Stimulated activated CD4-positive, alpha-beta T cell treated with anti-CD3 and anti-CD28 coated beads, Interleukin-4, amount 100 ng/mL, for 1 hour (primary cell): ENCODE measurements at places on chromosomes 7 and 10.

DNA sequence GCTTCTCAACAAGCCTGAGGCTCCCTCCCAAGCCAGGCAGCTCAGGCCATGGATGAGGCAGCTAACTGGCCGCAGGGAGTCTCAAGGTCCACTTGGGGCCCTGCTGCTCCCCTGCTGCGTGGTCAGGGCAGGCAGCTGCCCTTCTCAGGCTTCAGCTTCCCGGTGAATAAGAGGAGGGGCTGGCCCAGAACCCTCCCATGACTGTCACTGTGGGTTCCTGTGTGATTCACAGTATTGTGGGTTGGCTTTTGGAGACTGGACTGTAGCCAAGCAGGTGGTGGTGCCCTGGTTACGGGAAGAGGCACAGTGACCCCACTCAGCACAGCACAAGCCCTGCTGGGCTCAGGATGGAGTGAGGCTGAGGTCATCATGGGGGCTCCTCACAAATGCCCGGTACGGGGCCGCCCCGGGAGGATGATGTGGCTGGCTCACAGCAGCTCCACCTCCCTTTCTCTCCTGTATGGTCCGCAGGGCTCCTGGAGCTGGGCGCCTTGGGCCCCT lies 189.8 kb downstream of the HECW1 start:
- no peak for DNase-seq

- DNase-seq, result no peak
Measured at GRCh38 chr7:12716722-12717121, 29.3 kb downstream of the ARL4A start.

GRCh38 chr7:135798095-135798494 lies 49.5 kb upstream of the FAM180A start:
- no peak for DNase-seq

GRCh38 chr7:151102991-151103390 lies 16.7 kb downstream of the AGAP3 start:
- no peak for DNase-seq

DNA sequence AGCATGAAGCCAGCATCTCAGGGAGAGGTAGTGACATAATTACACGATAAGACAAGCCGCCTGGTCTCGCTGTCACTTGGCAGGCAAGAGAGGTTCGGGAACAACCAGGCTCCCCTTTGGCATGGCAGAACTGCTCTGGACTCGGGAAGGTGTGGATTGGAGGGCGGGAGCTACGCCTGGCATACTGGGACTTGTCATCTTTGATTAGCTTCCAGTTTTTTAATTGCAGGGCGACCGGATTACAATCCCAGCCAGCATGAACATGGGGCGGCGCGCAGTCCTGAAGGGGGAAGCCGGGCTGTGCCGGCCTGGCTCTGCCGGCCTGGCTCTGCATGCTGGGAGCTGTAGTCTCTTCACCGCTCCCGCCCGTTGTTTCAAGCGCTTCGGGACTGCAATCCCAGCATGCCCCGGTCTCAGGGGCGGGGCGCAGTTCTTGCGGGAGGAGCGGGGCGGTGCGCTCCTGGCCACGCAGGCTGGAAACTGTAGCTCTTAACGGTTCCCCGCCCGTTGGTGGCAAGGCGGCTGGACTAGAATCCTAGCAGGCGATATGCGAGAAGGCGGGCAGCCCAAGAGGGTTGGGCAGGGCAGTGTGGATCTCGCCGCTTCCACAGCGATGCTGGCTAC lies 45.5 kb upstream of the ZNF716 start:
- no peak for DNase-seq

DNA sequence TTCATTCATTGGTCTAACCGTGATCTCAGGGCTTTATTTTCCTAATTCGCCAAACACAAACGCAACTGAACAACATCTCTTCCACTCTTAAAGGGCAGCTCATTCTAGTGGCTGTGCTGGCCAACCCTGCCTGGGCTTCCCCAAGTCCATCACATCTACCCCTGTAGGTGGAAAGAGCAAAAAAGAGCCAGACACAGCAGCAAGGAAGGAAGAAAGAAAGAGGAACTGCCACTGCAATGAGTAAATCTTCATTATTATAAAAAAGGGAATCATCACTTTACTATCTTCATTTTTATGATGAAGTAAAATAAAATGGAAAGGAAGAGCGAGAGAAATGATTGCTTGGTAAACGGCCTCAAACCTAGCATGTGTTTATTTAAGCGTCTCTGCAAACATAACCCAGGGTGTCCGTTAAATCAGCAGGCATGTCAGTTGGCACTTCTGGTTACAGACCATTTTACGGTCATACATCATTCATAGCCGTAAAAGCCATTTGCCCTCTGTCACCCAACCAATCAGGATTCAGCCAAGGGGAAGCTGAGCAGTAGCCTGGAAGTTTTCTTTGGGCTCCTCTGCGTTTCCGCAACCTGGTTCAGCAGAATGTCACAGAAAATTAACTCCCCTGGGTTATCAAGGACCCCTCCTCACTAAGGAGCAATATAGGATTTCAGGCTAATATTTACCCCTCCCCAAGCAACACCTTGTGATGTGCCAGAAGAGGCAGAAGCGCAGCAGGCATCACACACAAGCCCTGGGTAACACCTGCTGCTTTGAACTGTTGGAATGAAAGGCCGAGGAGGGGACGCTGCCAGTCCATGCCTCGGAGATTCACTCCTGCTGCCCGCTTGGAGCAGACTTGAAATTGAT lies 234.0 kb downstream of the SNX10 start:
- DNase-seq, result no peak

DNA sequence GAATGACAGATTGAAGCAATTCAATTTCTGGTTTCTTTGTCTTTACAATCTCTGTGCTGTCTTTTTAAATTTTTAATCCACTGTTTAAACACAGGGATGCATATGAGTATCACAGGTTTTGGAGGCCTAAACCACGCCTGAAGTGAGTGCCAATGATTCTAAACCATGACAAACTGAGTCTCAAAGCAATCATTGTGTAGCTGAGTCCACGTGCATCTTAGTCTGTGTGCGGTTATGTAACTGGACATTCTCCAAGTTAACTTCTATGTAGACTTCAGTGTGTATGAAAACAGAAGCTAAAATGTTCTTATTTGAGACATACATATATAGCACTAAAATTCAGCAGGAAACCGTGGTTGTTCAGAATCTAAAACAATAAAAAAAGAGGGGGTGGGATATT lies 79.3 kb upstream of the ST8SIA6 start:
- no peak for DNase-seq

GRCh38 chr10:18479502-18479901 lies 171.9 kb downstream of the NSUN6 start:
- no peak for DNase-seq

DNA sequence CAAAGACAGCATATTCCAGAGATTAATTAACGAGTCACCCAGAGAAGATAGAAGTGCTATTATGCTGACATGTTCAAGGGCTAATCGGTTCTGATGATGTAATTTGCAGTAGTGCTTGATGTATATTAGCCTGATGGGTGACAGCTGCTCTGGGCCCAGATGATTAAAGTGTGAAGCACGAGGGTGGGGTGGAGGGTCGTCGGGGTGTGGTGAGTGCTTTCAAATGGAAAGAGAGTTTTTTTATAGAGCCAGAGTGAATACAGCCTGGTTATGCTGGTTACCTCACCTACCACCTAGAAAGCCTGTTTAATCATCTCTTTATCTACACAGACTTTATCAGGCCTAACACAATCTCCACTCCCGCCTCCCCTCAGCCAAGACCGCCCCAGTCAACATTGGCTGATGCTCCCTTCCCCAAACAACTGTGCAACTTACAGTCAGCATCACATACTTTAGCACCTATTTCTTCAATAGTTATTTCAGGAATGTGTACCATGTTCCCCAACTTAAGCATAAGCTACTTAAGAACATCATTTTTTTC lies 11.5 kb upstream of the STN1 start:
- DNase-seq, result no peak

DNA sequence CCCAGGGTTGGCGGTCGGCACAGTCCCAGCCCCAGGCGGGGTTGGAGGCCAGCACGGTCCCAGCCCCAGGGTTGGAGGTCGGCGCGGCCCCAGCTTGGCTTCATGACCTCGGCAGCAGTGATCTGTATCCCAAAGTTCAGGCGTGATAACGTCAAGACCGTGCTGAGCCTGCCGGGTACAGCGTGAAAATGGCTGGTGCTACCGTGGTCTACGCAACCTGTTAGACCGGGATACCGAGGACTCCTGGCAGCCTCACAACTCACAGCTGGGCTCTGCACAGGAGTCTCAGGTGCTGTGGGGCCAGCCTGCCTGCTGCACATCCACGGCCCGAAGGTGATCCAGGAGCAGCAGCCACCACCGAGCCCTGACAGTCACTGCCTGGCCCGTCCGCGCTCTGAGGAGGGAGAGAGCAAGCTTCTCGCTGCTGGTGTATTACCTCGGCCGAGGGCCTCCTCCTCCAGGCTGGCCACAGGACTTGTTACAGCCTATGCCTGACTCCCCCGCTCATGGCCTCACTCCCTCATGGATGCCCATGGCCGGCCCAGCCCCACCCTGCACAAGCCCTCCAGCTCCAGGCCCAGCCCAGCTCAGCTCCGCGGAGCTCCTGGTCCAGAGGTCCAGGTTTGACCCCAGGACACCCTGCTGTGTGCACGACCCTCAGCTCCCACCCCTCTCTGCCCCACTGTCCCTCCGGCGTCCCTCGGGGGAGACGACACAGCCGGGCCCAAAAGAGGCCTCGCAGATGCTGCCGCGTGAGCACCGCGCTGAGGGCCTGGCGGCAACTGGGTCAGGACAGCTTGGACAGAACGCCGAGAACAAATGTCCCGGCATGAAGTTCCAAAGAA lies 156.0 kb downstream of the ELFN1 start:
- DNase-seq, result no peak

DNA sequence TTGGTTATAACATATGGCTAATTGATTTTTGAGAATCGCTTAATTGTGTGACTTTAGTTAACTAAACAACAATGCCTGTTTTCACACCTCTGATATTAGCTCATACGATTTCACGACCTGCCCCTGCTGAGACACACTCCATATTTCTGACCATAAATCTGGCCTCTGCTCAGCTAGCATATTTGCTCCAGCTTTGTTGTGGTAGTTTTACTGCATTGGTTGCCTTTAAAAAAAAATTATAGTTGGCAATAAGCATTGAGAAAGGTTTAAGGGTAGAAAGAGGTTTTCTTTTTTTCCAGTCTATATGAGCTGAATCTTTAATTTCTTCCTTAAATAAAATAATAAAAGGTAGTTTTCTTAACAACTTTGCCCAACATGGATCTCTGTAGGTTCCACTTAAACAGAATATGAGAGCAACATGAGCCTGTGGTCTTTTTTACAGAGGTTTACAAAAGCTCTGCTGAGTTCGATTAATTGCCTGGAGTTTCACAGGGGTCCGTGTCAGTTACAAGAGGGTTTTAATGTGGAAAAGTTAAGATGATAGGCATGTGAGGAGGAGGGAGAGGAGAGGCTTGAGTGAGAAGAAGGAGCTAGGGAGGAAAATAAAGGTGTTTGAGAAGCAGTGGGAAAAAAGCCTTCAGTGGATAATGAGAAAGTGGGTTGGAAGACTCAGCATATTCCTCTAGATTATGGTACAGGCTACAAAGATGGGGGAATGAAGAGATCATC lies 318.2 kb downstream of the CXCL12 start:
- DNase-seq, result no peak

- no peak for DNase-seq
Measured at GRCh38 chr10:61592581-61592980, 70.1 kb upstream of the CABCOCO1 start.

DNA sequence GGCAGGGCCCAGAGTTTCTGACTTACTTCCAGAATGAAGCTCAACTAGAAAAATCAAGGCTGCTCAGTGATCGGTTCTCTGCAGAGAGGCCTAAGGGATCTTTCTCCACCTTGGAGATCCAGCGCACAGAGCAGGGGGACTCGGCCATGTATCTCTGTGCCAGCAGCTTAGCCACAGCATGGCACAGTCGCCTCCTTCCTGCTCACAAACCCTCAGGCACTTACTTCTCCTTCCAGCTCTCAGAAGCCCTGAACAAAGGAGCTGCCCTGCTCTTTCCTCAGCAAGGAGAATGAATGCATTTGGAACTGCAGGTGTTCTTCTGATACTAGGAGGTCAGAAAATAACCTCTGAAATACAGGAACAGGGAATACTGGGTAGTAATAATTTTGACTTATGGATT lies 219.7 kb upstream of the PRSS1 start:
- no peak for DNase-seq

DNA sequence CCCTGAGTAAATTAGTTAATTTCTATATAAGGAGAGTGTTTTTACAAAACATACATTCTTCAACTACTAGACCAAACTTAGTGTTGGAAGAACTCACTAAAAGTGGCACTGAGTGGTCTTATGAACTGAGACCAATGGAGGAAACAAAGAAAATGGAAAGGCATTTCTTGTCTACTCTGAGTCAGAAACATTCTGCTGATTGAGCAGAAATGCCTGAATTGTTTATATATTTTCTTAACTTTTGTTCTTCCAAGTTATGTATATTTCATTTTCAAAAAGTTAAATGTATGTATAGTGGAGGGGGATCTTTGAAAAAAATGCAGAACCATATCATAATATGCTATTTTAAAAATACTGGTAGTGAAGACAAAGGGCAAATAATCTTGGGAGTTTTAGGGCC lies 320.7 kb downstream of the HGF start:
- no peak for DNase-seq

- DNase-seq, result no peak
Measured at GRCh38 chr7:22633286-22633953, 93.6 kb upstream of the IL6 start.

GRCh38 chr7:150412016-150412415 lies 32.9 kb downstream of the ZNF775 start:
- no peak for DNase-seq

DNA sequence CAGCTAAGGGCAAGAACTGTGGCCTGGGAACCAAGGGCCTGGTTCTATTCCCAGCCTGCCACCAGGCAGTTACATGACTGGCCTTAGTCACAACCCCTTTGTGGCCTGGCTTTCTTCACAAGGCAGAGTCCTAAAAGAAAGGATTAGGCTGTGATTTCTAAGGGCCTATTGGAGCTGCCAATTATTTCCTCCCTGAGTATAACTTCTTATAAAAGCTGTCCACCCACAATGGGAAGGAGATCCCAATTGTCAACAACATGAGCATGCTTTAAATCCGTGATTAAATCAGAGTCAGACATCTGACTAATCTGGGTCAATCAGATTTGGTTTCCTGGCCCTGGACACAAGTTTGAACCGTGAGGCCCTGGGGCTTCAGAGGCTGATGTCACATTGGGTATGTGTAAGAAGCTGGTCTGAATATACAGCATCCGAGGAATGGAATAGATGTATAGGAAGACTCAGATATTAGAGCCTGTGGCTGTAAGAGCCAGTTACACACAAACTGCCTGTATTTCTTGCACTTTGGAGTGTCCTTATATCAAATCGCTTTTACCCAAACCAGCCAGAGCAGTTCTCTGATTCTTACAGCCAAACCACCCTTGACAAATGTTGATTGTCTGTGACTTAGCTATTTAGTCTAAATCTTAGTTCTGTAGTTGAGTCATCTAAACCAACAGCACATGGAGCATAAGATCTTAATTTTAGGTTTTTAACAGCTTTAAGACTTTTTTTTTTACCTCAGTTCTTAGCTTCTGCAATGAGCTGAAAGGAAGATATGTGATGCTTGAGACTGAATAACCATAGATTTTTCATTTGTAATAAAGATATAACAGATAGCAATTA lies 61.3 kb downstream of the ABCB4 start:
- DNase-seq, result no peak

DNA sequence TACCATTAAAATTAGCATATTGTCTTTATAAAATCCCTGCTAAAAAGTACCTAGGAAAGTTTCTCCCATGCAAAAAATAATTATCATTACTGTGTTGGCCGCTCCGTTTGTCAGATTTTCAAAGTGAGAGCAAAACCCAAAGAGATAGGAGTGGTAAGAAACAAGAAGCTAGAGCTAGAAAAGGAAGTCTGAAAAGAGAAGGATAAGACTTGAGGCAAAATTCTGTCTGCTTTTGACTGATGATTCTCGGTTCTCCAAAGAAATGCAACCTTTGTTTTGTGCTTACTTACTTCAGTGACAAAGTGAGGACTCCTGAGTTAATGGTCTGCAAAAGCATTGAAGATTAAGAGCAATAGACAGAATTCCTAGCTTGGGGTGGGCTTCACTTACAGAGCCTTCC lies 33.3 kb upstream of the CAPZA2 start:
- DNase-seq, result no peak
